ENCODE measurements at places on chromosomes 2 and 18.

DNA sequence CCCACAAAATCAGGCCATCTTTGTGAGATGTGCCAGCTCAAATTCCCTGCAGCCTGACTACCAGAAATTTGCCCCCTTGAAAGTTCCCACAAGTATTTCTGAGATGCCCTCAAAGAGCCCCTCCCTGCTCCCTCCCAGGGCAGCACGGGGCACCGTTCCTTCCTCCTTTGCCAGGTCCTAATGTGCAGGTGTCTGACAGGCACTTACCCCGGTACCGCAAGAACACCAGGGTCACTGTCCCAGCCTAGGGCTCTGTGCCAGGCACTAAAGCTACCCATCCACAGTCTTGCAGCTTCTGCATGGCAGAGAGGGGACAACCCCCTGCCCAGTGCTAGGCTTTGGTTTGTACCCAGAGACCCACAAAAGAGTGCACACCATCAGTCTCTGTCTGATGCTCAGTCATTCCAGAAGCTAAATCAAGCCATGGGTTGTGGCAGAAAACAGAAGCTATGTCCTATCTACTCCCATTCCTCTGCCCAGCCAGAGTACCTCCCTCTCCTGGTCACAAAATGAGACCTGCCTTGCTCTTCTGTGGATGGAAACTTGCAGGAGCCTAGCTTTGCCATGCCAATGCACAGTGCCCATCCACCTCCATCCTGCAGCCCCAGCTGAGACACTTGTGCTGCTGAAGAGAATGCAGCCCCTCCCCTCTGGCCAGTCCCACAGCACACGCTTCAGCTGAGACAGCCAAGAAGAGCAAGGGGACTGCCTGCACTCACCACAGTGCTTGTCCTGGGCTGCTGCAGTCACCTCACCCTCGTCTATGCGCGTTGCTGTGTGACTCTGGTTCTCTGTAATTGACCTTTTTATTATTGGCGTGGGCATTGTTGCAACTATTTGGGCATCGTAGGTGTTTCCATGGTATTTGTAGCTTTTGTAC is 48.7 kb downstream of the INPP5D start:
- DNase-seq = no peak

DNA sequence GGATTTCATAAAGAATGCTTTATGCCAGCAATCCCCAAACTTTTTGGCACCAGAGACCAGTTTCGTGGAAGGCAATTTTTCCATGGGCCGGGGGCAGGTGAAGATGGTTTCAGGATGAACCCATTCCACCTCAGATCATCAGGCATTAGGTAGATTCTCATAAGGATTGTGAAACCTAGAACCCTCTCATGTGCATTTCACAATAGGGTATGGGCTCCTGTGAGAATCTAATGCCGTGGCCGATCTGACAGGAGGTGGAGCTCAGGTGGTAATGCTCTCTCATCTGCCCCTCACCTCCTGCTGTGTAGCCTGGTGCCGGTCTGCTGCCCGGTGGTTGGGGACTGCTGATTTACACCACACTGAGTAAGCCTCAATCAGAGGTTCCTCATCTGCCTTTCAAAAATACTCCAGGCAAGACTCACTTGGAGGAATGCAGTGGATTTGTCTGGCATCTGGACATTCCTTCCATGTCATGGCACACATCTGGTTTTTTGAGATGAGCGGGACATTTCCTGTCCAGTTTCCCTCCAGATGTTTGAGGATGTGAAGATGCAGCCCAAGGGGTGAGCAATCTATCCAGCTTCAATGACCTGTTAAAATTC is 185.8 kb downstream of the VAPA start:
- no peak for DNase-seq

DNA sequence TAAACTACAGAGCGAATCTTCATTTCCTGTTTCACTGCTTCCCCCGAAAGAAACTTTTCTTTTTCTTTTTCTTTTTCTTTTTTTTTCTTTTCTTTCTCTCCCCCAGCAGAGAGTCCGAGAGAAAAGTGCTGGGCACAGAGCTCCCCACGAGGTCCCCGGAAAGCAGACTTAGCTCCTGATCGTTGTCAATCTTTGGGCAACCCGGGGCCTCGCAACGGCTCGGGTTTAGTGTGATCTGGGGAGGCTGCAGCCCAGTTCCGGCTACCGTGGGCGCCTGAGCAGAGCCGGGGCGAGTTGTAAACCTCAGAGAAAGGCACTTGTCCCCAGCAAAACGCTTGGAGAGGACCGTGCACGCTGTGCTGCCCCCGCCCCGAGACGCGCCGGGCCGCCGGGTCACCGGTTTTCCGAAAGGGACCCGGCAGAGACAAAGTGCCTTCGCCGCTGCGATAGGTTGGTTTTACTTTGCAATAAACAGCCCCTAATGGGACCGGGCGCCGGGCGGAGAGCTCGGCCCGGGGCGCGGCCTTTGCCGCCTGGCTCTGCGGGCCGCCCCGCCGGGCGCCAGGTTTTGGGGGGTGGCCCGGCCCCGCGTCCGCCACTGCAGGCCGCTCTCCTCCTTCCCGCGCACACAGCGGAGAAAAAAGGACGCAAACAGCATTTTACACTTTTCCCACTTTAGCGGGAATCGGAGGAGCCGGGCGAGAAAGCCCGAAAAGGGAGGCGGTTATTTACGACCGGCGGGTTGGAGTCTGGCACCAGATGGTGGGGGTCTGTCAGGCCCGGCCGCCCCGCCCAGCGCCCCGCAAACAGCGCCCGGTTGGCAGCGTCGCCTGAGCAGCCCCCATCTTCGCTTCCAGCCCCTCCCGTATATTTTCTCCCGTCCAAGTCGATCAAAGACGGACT is 136.0 kb downstream of the INSIG2 start:
- DNase-seq = peak; percentile 88

GRCh38 chr18:32930695-32931301 is 158.0 kb upstream of the KLHL14 start:
- DNase-seq = no peak

- DNase-seq = no peak
These were observed 625.3 kb upstream of the LRRTM4 start for GRCh38 chr2:78147466-78147865.

GRCh38 chr2:72828840-72829507 is 3.1 kb upstream of the EXOC6B start:
- no peak for DNase-seq

DNA sequence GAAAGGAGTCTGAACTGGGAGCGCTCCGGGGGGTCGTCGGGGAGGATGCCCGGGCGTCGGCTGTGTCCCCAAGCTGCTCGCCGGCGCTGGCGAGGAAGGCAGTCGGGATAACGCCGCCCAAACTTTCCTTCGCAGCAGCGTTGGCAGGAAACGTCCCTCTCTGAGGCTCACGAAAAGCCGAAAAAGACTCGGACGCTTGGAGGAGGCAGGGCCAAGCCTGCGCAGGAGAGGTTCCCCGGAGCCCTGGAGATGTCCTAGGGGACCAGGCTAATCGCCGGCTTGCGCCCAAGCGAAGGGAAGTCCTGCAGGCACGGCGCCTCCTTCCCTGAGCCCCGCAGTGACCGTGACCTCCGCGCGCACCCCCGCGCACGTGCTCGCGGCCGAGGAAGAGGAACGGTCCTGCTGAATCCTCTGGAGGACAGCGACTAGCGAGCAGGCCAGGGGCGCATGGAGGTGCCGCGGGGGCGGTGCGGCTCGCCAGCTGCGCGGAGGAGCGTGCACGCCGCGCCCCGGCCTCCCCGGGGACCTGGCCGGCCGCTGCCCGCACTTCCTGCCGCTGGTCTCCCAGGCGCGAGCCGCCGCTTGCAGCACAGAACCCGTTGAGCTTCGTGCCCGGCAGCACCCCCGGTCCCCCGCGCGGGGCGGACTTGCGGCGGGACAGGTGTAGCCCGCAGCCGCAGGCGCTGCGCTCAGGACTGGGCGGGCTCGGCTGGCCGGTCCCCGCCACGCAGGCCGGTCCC is at the start of gene SH3RF3:
TSS of gene SH3RF3 (plus strand) at position 590 of the 740 bp plus-strand sequence.
- DNase-seq = peak; percentile 91

DNA sequence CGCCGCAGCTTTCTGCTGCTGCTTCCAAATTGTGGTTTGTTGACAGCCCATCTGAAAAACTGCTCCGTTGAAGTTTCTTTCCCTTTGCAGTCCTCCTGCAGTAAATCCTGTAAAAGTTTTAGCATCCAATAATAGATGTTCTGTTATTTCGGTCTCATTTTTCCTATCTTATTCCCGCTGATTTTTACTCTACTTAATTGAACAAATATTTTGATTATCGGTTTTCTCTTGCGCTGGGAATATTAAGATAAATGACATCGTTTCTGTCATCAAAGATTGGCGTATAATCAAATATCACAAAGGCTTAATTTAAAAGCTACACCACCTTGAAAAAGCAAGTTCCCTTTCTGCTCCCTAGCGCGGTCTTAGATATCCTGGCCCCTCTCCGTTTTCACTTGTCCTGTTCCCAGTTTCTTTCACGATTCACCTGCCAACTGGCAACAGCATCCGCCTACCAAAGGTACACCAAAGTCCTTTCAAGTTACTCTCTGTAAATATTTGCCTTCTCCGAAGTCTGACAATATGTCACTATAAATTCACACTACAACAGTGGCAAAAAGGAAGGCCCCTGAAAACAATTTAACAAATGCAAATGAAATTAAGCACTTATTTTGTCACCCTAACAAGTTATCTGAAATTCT is 1.0 kb upstream of the STRN start:
- DNase-seq = no peak

DNA sequence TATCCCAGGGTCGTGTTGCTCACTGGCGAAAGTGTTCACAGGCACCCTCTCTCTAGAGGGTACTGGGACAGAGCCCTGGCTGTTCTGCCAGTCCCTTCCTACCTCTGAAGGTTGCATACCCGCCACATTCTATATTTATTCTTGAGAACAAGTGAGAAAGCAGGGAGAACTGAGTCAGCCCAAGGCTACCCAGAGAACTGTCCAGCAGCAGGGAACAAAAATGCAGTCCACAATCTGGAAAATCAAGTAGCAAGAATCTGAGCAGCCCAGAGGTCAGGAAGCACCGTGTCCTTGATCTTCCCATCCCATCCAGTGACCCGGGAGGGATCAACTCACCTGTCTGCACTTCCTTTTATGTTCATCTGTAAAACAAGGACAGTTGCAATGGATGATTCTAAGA is 164.1 kb downstream of the FBXO15 start:
- no peak for DNase-seq

GRCh38 chr2:239028253-239028619 is 180.4 kb downstream of the TWIST2 start:
- DNase-seq = no peak
